ENCODE measurements at places on chromosomes 16 and 17.

DNA sequence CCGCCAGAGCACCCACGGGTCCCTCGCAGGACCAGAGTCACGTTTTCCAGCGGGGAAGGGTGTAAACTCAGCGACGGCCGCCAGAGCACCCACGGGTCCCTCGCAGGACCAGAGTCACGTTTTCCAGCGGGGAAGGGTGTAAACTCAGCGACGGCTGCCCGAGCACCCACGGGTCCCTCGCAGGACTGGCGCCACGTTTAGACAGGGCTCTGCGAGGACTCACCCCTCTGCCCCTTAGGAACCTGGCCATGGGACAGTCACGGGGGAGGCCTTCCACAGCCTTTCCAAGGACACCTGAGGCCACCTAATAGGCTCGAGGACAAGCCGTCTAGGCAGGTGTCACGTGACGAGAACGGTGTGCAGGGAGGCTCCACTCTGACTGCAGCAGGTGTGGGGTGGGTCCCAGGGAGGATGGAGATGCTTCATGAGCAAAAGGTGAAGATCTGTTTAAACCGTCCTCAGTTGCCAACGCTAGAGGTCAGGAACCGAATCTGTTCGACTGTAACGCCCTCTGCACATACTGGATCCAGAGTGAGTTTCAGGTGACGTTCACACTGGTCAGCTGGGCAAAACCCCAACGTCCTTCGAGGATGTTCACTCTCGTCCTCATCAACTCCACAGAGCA, 48.0 kb upstream of the METRNL start:
- DNase-seq: no peak

- DNase-seq: no peak
Observed at GRCh38 chr16:78102122-78102660, 2.7 kb downstream of the WWOX start.

DNA sequence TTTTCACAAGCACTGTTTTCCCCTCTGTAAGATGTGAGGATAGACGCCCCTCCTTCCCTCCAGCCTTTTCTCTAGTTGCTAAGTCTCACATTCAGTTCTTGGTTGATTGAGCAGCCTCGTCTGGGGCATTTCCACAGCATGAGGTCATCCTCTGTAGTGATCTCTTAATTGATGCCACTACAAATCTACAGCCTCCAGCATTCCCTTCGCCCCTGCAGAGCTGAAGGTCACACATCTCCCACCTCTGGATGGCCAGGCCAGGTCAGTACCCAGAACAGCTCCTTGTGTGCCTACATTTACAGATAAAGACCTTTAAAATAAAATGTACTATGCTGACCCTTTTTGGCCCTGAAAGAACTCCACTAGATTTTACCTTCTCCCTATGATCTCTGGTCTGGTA, 32.5 kb upstream of the CDH11 start:
- no peak for DNase-seq

DNA sequence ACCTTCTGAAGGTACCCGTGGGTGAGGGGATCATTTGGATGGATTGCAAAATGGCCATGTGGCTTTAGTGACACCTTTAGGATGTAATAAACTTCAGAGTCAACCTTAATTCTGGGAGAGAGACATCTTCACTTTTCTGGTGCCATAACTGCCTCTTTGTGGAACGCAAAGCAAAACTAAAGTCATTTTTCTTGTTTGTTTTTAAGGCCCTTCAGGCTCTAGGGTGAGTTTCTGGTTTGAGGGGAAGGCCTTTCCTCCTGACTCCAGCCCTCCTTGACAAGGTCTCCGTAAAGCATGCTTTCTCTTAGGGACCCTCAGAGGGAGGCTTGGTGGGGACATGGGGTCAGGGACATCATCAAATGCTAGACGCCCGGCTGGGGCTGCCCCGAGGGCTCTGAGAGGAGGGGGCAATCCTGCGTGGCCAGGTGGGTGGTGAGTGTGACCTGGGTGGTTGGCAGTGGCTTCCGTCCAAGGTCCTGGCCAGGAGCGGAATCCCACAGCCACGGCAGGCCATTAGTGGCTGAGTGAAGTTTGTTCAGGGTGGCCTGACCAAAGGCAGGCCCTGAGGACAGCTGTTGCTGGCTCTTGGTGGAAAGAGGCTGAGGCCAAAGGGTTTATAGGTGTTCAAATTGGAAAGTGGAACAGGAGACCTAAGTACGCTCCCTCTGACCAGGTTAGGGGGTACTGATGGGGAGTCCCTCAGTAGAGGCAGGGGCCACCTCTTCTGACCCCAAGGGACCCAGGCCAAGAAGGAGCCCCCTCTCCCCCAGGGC, 112.2 kb downstream of the METRNL start:
- no peak for DNase-seq

- DNase-seq: no peak
Observed at GRCh38 chr17:61496174-61496956, 44.1 kb downstream of the TBX4 start.

- DNase-seq: no peak
Observed at GRCh38 chr16:57102888-57103851, 10.8 kb downstream of the CPNE2 start.

DNA sequence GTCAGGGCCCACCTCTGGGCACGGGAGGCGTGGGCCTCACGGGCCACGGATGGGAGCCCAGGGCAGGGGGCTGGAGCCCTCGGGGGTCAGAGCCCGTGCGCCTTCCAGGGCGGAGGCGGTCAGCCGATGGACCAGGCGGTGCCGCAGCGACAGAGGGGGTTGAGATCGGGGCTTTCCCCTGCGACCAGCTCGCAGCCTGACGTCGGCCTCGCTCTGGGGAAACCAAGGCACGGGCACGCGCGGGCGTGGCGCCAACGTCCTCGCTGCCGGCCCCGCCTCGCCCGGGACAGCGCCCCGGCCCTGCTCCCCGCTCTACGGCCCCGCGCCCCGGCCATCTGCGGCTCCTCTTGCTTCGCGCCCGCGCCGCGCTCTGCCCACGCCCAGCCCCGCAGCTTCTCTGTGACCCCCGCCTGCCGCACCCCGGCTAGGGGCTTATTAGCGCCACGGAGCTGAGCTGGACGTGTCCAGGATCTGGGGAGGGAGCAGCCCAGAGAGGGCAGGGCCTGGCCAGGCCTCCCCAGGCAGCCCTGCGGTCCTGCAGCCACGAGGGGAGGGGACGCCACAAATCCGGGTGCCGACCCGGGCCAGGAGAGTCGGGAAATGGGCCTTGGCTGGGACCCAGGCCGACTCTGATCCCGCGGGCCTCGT, 13.5 kb downstream of the ACTG1 start:
- DNase-seq: no peak

DNA sequence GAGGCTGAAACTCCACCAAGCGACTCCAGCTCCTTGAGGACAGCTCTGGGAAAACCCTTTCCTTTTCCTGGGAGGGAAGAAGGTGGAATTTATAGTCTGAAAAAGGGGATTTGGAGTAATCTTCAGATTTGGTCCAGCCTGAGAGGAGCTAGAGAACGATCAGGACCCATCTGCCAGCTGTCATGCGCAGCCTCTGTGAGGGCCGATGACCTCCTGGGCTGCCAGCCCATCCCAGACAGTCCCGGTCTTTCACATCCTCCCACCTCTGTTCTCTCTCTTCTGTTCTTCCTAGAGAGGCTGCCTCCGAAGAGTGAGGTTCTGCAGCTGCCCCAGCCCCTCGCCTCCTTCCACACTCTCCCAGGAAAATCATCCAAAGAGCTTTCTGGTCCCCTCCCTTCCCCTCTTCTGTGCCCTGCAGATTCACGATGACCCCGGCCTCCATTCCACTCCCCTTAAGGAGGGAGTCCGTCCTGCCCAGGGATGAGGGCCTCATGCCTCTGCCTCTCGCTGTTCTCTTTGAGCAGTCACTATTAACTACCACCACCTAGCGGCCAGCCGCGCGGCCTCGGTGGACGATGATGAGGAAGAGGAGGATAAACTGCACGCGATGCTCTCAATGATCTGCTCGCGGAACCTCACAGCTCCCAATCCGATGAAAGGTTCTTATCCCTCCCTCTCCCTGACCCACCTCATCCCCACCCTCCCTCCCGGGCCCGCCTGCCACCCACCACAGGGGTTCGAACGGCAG, 29.6 kb downstream of the SGSM2 start:
- DNase-seq: no peak

Data from GM12892 (cell line).